Kidney epithelial cell (primary cell): ENCODE measurements at places on chromosomes 7 and 10.

GRCh38 chr10:118332236-118332635, 9.9 kb downstream of the FAM204A start:
- no peak for DNase-seq

DNA sequence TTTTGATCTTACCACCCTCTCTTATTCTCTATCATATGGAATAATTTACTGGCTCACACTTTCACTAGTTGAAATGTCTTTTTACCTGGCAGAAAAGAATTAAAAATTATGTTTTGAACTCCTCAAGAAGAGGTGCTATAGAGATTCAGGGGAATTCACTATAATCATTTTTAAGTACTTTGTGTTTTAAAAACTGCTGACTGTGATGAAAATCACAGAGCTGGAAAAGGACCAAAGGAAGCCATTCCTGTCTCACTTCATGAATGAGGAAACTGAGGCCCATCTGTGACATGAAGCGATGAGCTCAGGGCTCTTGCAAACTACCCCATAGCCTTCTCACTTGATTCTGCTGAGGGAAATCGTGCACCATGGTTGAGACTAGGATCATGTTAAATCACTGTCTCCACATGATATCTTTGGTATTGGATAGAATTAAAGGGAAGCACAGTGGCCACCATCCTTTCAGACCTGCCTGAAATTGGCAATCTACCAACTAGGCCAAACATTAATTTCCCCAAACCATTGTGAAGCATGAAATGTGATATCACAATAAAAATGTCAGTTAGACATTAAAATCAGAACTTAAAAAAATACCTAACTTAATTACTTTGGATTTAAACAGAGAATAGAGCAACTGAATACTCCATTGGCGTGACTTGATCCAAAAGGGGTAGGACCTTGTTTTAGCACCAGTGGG, 141.0 kb downstream of the FZD1 start:
- no peak for DNase-seq

GRCh38 chr7:45013465-45013967, 13.5 kb downstream of the CCM2 start:
- DNase-seq: no peak

DNA sequence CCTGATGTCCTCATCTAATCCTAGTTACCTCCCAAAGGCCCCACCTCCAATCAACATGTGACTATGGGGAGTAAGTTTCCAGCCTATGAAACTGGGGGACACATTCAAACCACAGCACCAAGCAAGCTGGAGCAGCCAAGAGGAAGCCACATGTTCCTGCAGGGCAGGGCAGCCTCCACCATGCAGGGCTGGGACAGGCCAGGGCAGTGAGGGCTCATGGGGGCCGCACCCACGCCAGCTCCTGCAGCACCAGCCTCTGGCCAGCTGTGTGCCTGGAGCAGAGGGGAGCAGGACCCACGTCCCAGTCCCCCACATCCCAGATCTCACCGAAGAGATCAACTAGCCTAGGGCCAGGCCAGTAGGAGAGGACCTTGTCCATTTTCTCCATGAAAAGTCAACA, 85.9 kb upstream of the INSIG1 start:
- no peak for DNase-seq

DNA sequence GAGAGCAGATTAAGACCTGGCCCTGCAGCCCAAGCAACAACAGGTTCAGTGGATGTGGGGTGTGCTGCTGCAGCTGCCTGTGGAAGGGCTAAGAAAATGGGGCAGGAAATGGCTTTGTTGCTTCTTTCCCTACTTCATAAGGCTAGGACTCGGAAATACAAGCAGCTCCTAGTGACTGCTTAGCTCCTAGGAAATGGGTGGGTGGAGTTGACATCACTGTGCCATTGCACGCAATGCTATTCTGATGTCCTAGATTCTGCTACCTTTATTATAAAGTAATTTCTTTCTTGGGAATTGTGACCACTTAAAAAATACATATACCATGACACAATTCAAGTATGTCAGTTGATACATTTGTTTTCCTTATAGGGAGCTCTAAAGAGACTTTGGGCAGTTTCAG, 155.8 kb downstream of the FANK1 start:
- no peak for DNase-seq

GRCh38 chr7:76267107-76267893, 35.2 kb upstream of the HSPB1 start:
- no peak for DNase-seq

DNA sequence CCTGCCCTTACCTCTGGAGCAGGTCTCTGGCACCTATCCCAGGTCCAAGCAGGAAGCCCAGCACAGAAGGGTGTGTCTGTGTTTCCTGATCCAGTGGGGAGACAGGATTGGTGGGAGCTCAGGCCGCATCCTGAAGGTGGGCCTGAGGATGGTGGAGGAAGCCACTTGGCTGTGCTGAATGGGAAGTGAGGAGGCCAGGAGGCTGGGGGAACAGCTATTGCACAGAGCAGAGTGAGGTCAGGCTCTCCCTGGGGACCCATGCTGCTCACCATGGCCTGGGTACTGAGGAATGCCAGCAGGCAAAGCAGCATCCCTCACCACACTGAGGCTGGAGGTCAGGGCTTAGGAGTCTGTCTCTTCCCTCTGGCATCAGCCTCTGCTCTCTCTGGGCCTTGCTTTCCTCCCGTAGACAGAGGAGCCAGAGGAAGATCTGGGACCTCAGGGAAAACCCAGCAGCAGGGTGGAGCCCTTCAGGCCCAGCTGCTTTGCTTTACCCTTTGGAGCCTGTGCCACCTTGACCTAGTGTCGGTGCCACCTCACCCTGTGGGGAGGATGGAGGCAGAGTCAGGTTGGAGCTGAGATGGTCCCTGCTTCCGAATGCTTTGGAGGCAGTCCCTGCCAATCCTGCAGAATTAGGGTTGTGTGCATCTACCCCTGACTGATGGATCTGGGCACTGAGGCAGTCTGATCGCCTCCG, 39.0 kb downstream of the CDH23 start:
- DNase-seq: no peak

DNA sequence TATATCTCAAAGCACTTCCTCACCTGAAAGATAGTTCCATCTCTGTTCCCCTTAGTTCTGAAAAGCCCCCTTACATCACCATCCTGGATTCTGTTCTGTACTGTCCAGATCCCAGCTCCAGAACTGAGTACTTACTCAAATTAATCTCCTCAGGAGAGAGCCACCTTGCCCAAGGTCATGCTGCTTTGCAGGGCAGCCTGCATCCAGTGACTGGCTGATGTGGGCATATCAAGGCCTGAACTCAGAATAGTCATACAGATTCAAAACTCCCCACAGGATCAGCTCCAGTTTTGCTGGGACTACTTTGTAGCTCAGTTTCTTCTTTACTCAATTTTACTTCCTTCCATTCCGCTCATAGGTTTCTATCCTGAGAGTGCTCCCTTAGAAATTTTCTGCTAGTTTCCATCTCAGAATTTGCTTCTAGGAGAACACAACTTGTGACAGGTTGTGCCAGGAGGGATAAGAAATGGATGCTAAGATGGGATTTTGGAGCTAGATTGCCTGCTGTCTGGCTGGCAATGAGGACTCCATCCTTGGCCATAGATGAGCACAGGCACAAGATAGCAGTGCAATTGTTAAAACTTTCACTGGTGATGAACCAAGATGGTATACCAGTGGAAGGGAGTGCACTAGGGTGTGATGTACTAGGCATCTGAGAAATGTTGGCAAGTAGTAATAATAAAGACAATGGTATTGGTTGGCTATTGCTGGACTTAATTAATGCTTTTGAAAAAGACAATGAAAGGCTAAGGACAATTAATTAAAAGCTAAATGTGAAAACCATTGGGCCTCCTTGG, 17.3 kb downstream of the SRGN start:
- no peak for DNase-seq

DNA sequence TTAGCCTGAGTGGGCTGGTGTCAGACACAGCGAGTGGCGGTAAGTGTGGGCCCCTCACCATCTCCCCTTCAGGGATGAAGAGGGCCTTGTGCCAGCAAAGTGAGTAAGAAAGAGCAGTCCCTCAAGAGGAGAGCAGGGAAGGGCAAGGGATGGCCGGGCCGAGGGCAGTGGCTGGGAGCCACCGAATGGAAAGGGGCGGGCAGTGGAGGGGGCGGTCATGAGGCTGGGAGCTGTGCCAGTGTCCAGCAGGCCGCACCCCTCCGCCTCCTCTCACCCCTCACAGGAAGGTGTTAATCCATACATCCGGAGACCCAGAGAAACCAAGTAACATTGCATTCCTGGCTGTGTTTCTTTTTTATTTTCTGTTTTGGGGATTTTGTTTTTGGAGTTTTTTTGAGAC, 28.6 kb upstream of the RASGEF1A start:
- no peak for DNase-seq

DNA sequence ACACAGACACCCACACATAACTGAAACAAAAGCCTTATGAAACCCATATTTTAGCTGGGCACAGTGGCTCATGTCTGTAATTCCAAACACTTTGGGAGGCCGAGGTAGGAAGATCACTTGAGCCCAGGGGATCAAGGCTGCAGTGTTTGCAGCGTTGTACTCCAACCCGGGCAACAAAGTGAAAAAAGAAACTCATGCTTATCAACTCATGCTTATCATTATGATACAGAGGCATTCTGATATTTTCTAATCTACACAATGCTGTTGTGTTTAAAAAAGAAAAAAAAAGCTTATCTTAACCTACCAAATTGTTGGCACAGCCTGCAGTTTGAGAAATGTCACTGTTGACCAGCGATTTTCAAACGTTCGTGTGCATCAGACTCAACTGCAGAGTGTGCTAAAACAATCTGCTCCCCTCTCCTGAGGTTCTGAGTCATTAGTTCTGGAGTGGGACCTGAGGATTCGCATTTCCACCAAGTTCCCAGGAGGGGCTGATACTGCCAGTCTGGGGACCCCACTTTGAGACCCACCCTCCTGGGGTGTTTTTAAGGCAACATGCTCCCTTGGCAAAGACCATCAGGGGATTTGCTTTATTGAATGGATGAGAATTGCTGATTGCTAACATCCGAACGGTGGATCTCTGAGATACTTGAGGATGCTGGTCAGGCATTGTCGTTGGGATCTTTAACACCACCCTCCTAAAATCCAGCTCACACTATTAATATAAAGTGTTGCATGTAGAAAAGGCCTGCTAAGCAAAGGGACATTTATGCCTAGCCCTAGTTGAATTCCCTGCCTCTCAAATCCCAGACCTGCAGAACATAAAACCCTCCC, 16.2 kb downstream of the CHST3 start:
- no peak for DNase-seq
